NCI-H1092 (cell line): ENCODE measurements at places on chromosomes 4 and X.

- no peak for DNase-seq
Observed at GRCh38 chr4:38330936-38331335, 333.1 kb upstream of the KLF3 start.

GRCh38 chr4:1538941-1539772 is 132.9 kb upstream of the NKX1-1 start:
- no peak for DNase-seq

GRCh38 chr4:77599378-77599777 is 6.2 kb upstream of the CXCL13 start:
- no peak for DNase-seq

DNA sequence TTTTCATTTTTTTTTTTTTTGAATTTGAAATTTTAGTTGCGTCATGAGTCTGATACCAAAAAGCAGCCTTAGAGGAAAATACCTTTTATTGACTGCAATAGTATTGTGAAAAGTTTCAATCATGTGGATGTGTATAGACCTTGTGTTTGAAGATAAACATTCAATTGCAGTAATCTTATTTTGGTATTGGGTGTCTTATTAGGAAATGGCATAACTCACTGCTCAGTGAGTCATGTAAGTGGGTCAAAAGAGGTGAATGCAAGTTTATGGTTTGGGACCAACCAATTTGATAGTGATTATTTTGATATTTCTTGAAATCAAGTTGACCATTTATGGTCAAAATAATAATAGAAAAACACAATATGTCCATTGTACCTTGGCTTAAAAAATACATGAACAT is 627.8 kb upstream of the SLIT2 start:
- DNase-seq: no peak
